Activated naive CD8-positive, alpha-beta T cell treated with anti-CD3 and anti-CD28 coated beads, Interleukin-2, amount 50 U/mL, for 24 hours (primary cell): ENCODE measurements at places on chromosomes 2 and 18.

DNA sequence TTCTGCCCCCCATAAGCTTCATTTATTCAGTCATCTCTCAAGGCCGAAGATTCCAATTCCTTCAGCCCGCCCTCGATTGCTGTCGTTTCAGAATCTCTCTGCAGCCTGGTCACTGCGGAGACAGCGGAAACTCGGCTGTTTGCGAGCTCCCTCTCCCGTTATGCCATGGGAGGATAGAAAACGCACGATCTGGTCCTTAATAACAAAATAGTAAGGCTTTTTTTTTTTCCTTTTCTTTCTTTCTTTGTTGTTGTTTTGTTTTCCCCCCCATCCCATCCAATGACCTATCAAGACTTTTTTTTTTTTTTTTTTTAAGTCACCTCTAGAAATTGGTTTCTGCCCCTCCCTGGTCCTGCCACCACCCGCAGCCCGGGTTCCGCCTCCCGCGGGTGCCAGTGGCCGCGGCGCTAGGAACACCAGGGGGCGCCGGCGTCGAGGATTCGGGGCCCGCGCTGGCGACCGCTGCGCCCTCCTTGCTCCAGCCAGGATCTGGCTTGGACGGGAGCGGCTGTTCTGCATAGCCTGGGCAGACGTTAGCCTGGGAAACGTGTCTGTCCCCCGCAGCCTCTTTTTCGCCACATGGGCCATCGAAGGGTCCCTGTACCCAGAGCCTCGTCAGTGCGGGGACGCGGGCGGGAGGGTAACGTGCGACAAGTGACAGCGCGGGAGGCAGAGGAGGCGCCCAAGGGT lies 10.1 kb downstream of the CPLX4 start:
- peak; percentile 82 for DNase-seq

DNA sequence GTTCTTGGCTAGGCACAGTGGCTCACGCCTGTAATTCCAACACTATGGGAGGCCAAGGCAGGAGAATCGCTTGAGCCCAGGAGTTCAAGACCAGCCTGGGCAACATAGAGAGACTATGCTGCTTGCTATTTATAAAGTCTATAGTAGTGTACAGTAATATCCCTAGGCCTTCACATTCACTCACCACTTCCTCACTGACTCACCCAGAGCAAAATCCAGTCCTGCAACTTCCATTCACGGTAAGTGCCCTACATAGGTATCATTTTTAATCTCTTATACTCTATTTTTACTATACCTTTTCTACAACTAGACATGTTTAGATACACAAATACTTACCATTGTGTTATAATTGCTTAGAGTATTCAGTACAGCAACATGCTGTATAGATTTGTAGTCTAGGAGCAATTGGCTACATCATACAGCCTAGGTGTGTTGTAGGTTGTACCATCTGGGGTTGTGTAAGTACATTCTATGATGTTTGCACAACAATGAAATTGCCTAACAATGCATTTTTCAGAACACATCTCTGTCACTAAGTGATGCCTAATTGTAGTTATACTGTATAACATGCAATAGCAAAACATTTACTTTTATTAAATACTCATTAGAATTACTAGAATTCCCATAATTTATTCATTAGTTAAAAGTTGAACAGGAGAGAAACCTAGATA lies 8.8 kb downstream of the DHX57 start:
- DNase-seq = no peak

DNA sequence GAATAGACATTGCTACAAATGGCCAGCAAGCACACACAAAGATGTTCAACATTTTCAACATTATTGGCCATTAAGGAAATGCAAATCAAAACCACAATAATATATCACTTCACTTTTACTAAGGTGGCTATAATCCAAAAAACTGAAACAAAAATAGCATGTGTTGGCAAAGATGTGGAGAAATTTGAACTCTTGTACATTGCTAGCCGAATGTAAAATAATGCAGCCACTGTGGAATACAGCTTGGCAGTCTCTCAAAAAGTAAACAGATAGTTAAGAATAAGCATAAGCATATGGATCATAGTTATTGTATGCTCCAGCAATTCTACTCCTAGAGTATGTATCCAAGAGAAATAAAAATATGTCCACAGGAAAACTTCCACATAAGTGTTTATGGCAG lies 192.5 kb downstream of the EN1 start:
- no peak for DNase-seq

- no peak for DNase-seq
These were observed 62.4 kb downstream of the PLB1 start for GRCh38 chr2:28558158-28558820.

DNA sequence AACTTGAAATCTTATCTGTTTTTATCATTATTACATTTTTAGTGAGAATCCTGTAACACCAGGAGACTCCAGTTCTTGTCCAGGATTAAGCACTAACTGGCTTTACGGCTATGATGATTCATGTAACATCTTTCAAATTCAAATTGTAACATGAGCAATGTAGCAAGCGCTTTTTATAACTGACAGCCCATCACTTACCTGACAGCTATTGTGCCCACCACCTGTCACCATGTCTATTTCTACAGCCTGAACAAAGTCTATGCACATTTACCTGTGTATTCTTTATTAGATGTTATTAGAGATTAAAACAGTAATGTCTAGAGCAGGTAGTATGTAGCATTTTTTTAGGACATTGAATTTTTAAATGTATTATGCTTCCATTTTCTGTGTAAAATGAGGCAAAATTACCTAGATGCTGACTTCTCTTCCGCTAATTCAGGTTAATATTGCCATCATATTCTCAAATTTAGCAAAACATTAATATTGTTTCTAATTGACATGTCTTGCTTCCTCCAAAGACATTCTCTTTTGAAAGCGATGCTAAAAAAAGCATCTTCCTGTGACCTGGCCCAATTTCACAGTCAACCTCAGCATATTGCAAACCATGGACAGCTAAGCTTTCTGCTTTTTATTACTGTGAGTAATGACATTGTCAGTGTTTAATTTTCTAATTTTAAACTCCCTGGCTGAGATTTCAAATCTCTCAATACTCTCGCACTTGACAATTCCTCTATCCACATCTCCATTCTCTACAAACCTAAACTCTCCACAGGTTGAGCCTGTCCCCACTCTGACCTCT lies 37.8 kb downstream of the RIT2 start:
- DNase-seq = no peak

GRCh38 chr18:73850782-73851181 lies 296.9 kb downstream of the FBXO15 start:
- DNase-seq = no peak

GRCh38 chr2:45173513-45173912 lies 164.3 kb upstream of the SIX2 start:
- no peak for DNase-seq
